ENCODE measurements at places on chromosomes 16 and 17. TPM values are rescaled to one million over a fixed set of nuclear protein-coding genes. Genes with fewer than 3 reads are reported as not detected.

DNA sequence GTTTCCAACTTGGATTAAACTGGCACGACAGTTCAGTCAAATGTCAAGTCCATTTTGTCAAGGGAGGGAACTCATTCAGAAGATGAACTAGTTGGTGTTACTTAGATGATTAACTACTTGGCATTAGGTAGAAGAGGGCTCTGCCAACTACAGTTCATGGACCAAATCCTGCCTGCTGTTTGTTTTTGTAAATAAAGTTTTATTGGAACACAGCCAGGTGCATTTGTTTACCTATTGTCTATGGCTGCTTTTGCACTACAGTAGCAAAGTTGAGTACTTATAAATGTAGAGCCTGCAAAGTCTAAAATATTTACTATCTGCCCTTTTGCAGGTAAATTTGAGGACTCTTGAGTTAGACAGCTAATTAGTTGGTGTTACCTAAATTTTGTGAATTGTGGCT is 410.0 kb downstream of the MAF start:
- DNase-seq = no peak

- no peak for DNase-seq
Observed at GRCh38 chr16:15976225-15976812, 26.9 kb downstream of the ABCC1 start.

The DNAAF8 gene
- 1.3 TPM for total RNA-seq

DNA sequence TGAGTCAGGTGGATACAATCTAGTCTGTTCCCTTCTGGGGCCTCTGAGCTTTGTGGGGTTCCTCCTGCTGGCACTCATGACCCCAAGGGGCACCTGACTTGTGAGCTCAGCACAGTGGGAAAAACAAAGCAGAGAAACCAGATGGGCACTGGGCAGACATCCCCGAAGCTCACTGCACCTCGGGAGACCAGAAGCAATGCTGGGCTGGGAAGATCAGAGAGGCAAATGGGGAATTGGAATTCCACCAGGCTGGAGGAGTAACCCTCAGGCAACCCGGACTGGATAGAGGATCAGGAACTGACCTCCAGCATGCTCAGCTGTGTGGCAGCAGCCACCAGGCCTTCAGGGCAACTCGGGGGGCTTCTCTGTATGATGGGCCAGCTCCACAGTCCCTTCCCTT is 50.3 kb downstream of the ABCC12 start:
- no peak for DNase-seq

DNA sequence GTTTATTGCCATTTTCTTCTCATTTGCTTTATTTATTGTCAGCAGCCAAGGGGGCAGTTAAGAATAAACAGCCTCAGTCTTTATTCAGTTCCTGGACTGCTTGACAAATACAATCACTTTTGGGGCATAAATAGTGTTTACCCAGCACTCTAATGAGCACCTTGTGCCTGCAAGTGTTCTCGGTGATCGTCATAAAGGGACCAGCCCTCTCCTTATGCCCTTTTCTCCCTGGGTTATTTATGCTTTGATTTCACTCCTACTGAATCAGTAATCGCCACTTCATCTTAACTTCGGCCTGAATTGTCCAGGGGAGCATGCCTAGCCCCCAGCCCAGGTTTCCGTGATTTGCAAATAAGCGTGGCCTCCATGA is 55.7 kb upstream of the CACNG5 start:
- no peak for DNase-seq

DNA sequence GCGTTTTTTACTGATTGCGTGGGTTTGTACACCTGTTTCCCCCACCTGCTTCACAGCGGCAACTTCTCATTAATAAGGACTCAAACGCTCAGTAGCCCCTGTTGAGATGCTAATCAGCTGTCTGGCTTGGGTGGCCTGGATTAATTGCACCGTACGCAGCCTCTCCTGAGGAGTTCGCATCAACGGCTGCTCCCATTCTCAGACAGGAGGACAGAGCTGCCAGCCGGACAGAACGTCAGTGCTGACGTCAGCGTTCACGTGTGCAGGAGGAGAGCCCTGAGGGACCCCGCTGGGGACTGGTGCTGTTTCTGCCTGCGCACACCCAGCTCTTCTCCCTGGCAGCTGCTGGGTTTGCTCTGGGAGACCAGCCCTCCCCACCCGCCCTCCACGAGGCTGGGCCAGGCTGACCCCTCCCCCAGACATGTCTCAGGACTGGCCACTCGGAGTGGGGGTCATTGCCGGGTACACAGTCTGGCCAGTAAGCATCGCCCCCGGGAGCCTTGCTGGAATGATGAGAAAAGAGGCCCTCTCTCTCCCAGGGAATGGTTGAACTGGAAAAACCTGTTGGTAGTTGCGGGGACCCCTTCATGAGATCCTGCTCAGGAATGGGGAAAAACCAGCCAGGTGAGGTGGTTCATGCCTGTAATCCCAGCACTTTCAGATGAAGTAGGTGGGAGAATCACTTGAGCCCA is 5.7 kb upstream of the BANP start:
- DNase-seq = peak; percentile 86

DNA sequence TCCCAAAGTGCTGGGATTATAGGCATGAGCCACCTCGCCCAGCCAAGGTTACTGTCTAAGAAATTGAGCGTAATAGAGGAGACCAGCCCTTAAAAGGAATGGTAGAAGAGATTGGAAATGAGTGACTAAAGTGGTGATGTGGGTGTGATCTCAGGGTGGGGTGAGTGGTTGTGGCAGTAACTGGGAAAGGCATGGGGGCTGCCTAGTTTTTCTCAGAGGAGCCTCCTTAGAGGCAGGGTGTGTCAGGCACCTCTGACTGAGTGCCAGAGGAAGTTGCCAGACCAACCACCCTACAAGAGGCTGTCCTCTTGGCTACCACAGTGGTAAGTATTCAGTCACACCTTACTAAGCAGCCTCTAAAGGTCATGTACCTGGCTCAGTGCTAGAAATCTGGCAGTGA is 8.9 kb downstream of the DUS2 start:
- DNase-seq = no peak

The CIITA gene
- 5.6 TPM for total RNA-seq

DNA sequence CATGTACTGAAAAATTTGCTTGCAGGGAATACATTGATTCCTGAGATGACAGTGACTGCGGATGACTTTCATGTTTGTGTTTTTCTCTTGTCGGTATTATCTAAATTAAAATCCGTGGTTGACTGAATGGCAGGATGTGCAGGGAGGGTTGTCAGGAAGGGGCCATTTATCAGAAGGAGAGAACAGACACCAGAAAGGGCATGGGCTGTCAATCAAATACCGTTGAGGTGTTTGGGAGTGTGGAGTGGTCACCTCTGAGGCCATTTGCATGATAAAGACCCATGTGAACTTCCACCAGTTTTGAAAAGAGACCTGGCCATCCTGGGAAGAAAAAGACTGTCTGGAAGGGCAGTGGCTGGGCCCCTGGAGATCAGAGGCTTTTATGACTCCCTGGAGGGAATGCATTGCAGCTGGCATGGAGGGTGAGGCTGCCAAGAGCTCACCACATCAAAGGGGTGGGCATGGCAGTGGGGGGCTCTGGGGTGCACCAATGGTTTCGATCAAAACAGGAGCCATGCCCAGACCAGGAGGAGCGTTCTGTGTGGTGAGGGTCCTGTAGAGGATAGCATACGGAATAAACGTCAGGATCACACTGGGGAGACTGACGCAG is 67.1 kb downstream of the CYLD start:
- no peak for DNase-seq

DNA sequence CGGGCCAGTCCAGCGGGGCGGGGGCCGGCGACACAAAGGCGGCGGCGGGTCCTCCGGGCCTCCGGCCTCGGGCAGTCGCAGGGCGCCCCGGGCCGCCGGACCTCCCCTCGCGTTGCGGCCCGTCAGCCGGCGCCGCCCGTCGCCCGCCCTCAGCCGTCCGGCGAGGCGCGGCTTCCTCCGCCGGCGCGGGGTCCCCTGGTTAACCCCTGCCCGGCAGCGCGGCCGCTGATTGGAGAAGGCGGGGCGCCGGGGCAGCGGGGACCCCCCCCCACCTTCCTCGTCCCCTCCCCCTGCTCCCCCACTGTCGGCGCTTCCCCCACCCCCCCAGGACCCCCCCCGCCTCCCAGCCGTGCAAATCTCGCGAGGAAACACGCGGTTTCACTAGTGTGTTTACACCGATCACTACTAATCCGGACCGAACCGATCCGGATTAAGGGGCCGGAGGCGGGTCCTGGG is at the start of gene TLK2:
TSS of gene TLK2 (plus strand) at position 402 of the 456 bp plus-strand sequence. CDS start 2,301 bp downstream, outside the sequence.
- DNase-seq = peak; percentile 25

DNA sequence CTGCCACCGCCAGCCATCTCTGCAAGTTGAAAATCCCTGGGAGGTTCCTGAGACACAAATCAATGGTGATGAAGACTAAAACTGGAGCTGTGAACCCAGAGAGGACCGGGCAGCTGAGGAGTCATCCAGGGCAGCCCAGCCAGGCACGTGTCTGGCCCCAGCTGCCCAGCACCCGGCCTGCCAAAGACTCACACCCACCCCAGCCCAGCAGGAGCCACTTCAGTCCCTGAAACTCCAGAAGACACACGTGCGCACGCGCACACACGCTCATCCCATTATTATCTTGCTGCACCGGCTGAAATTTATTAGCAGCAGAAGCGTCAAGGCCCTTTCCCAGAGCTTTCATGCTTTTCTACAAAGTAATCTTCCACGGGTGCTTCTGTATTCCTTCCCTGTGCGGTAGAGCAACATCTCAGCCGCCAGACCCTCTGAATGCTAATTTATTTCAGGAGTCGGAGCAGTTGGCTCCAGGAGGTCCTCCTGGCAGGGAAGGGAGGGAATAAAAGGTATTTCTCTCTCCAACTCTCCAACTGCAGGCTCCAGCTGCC is 59.8 kb upstream of the RBFOX3 start:
- DNase-seq = no peak

GRCh38 chr17:48623583-48623982 is 2.6 kb downstream of the HOXB9 start:
- no peak for DNase-seq

The HCRT gene
- total RNA-seq = not detected

The NPIPA7 gene
- 7.7 TPM for total RNA-seq

- DNase-seq = no peak
Observed at GRCh38 chr16:12917246-12917645, 15.8 kb downstream of the SHISA9 start.

DNA sequence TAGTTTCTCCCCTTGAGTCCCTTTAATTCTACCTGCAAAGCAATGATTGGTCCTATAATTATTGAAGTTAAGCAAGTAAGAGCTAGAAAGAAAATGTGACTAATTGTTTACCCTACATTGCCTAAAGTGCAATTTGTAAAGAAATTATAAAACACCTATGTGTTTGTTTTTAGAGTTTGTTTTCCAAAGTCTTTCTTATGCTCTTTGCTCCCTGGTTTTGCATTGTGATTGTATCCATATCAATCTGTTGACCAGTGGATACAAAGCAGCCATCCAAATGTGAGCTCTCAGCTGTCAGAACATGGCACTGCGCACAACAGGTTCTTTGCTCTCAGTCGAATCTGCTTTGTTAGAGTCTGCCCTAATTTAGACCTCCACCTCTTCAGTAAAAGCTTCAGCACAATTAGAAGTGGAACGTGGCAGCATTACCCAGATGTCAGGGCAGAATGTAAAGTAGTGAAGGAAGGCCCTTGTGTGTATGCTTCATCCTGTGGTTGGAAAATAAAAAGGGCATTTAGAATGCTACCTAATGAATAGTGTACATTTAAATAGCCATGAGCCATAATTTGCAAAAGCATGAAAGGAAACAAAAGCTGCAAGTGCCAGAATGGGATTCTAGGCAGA is 70.5 kb downstream of the AATF start:
- no peak for DNase-seq

DNA sequence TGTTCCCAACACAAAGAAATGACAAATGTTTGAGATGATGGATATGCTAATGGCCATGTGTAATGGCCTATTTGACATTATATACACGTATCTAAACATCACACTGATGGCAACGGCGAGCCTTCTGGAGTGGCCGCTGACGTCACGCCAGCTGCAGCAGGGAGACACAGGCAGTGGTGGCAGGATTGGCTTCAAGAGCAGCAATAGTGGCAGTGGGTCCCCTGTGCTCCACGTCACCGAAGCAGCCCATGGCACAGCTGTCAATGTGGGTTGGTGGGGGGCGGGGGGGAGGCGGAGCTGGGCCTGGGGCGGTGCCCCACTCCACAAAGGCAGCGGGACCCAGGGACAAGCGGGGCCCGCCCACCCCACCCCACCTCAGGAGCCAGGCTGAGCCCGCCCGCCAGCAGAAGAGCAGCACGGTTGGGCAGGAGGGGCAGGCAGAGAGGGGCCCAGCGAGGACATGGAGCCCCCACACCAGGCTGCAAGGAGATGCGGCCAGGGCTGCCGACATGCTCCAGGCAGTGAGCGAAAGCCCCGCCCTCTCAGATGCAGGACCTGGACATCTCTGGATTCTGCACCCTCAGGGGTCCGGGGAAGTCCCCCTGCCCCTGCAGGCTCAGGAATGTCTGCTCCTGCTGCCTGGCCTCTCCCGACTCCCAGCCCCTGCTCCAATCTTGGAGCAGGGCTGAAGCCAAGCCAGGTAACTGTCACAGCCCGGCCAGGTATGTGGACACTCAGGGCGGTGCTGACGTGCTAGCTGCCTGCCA is 64.6 kb downstream of the USP32 start:
- no peak for DNase-seq

The TAC4 gene
- total RNA-seq = 0.63 TPM

- DNase-seq = no peak
Observed at GRCh38 chr16:68770671-68771070, 33.6 kb downstream of the CDH1 start.

- no peak for DNase-seq
Observed at GRCh38 chr17:491086-492021, 138.7 kb upstream of the RPH3AL start.

DNA sequence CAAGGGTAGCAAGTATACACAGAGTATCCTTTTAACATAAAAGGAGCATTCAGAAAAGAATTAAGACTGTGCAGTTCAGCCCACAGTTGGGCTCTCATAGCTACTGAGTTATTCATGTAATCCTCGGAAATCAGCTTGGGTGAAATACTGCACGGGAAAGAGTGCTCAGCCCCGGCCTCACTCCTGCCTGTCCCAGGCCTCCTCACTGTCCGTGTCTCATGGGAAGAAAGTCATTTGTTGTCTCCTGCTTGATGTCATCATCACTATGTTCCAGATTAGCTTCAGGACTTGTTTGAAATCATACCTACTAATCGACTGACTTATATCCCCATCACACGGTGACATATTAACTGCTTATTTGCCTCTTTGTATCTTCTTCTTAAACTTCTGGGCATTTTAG is 223.3 kb upstream of the CHMP6 start:
- DNase-seq = no peak

GRCh38 chr17:45091778-45092425 is 30.8 kb downstream of the NMT1 start:
- DNase-seq = no peak

- no peak for DNase-seq
Observed at GRCh38 chr17:43019418-43019817, 2.8 kb downstream of the VAT1 start.

DNA sequence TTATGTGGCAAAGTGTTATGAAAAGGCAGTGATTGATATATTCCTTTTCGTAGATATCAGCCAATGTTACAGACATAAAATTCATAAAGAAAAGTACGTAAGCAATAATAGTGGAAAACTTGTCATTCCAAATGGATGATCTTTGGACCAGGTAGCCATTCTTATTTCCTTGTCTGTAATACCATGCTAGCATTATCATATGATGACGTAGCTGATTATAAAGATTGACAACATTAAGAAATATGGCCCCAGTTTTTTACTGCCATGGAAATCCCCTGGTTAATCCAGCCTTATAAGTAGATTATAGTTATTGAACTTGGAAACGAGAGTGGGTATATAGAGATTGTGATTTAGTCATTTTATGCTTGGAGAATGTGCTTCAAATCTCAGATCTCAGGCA is 8.8 kb downstream of the TANC2 start:
- no peak for DNase-seq

The MILR1 gene
- total RNA-seq = 5.7 TPM

All from urinary bladder (tissue), 4 donors.